DMS79 (cell line): ENCODE measurements at places on chromosomes 4 and X.

- DNase-seq, result no peak
Measured at GRCh38 chr4:166662266-166662843, 571.9 kb downstream of the SPOCK3 start.

GRCh38 chrX:12149670-12150407 is 11.6 kb downstream of the FRMPD4 start:
- no peak for DNase-seq

- DNase-seq, result no peak
Measured at GRCh38 chrX:135931644-135932487, 38.4 kb downstream of the SAGE1 start.

GRCh38 chr4:38774181-38774955 is 8.4 kb downstream of the TLR10 start:
- no peak for DNase-seq

DNA sequence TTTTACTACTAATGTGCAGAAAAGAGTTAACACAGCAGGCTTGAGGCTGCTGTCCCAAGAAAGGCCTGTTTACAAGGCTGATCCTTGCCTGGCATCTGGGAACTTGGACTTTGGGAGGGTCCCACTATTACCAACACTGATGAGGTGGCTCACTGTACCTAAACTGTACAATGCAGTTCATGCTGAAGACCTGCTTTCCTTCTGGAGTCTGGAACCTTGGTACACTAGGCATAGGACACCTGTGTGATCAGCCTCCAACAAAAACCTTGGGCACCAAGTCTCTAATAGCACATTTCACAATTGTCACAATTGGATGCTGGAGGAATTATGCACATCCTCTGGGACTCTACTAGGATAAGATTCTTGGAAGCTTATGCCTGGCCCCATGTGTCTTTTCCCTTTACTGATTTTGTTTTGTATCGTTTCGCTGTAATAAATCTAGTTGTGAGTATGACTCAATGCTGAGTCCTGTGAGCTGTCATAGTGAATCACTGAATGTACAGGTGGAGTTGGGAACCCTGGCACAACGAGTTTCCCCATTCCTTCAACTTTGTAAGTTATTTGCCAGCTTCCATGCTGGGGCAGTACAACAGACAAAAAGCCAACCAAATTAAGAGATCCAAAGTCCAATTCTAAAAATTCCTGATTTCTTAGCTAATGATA is 45.9 kb downstream of the TEC start:
- no peak for DNase-seq

GRCh38 chr4:146458594-146458993 is 63.1 kb downstream of the SLC10A7 start:
- DNase-seq, result no peak
